LHCN-M2 (cell line): ENCODE measurements at places on chromosomes 6 and 20. TPM values are rescaled to one million over a fixed set of nuclear protein-coding genes. Genes with fewer than 3 reads are reported as not detected.

The BHLHE23 gene
- not detected in 2 replicates for total RNA-seq

The ZNF341 gene
- 2.1 and 2.8 TPM in 2 replicates for total RNA-seq

- DNase-seq: peak; percentile 97
These were observed 126.0 kb upstream of the ADGRF1 start for GRCh38 chr6:47168180-47168579.

- no peak for DNase-seq
These were observed 760.7 kb downstream of the GRIK2 start for GRCh38 chr6:102154176-102154575.

GRCh38 chr6:34993213-34993612, 104.2 kb downstream of the ANKS1A start:
- DNase-seq: no peak

GRCh38 chr20:3923818-3924217, 34.6 kb downstream of the PANK2 start:
- peak; percentile 52 for DNase-seq
